ENCODE measurements at places on chromosomes 7 and 10.

- peak; percentile 92 for DNase-seq
Measured at GRCh38 chr7:37549076-37549931, 100.6 kb upstream of the ELMO1 start.

GRCh38 chr7:87152112-87152896 lies at the start of gene DMTF1:
DMTF1 (plus strand) TSS chr7:87152453; CDS start chr7:87164942, 12,489 bp downstream.
- DNase-seq = peak; percentile 96

DNA sequence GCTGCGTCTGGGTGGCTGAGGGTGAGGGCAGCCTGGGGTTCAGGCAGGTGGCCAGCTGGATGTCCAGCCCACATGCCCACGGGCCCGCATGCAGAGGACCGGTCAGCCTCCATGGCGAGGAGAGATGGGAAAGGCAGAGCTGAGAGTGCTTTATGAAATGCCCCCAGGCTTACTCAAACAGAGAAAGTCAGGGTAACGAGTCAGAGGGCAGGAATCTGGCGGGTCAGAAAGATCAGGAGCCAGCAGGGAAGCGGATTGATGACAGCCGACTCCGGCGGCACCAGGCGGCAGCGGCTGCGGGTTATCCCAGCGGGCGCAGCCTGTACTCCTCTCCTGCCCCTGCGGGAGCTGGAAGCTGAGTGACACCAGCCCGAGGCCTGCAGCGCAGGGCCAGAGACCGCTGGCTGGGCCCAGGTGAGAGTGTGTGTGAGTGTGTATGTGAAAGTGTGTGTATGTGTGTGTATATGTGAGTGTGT lies 13.4 kb downstream of the SLC13A4 start:
- DNase-seq = peak; percentile 98

GRCh38 chr10:126846469-126846868 lies 58.8 kb upstream of the DOCK1 start:
- no peak for DNase-seq

DNA sequence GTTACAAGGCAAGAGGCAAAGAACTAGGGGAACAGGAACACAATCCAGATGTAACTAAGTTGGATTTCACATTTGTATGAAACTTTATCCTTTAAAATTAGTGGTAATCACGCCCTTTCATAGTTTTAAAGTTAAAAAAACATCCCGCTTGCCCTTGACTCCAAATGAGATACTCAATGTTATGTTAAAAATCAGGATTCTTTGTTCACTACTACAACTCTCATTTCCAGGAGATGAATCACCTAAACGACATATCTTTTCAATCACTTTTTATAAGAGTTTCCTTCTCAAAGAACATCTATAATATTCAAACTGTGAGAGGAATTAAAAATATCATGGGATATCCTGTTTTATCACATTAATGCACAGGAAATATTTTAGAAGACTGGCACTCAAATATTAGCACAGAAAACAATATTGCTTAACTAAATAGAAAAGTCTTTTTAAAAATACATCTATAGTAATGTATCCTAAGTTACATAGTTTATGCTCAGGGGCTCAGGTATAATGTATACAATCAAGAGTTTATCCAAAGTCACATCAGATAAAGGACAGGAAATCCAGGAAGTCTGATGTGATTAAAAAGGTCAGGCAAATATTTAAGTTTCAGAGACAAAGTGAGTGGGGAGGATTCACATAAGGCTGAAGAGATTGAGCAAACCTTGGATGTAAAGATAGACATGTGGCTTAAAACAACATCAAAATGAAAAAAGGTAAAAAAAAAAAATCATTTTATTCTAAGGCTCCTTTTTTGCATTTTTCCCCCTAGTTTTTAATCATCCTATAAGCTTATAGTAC lies 41.9 kb downstream of the CADPS2 start:
- peak; percentile 50 for DNase-seq

GRCh38 chr10:48655411-48656240 lies 29.0 kb upstream of the WDFY4 start:
- DNase-seq = peak; percentile 88

DNA sequence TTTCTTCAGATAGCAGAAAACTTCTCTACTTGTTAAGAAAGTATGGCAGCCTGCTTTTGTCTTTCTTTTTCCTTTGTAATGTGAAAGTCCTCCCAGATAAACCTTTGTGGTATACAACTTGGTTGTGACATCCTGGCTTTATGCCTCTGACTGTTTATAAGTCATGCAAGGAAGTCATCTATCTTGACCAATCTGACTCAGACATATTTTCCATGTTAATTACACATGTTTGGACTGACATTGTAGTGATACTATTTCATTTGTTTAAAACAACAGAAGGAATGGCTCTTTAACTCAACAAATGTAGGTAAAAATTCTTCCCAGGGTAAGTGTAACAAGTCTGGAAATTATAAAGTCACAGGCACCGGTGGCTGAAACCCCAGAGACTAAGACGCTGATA lies 341.6 kb upstream of the MEOX2 start:
- peak; percentile 29 for DNase-seq

DNA sequence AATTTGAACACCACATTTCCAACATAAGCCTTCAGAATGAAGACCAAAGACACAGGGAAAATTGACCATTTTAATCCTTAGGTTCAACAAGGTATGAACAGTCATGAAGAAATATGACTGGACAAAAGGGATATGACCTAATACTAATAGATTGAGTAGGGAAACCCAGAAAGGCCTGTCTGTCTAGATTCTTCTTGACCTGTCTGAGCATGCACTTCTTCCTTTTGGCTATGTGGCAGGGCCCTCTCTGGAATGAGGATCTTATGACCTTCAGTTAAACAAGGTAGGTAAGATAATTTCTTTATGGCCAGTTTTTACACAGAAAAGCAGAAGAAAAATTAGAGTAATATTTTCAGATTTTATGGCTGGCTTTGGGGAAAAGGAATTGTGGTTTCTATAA lies 3.0 kb upstream of the PHYHIPL start:
- peak; percentile 95 for DNase-seq

- DNase-seq = no peak
Measured at GRCh38 chr7:75967487-75967997, 26.9 kb downstream of the TMEM120A start.

DNA sequence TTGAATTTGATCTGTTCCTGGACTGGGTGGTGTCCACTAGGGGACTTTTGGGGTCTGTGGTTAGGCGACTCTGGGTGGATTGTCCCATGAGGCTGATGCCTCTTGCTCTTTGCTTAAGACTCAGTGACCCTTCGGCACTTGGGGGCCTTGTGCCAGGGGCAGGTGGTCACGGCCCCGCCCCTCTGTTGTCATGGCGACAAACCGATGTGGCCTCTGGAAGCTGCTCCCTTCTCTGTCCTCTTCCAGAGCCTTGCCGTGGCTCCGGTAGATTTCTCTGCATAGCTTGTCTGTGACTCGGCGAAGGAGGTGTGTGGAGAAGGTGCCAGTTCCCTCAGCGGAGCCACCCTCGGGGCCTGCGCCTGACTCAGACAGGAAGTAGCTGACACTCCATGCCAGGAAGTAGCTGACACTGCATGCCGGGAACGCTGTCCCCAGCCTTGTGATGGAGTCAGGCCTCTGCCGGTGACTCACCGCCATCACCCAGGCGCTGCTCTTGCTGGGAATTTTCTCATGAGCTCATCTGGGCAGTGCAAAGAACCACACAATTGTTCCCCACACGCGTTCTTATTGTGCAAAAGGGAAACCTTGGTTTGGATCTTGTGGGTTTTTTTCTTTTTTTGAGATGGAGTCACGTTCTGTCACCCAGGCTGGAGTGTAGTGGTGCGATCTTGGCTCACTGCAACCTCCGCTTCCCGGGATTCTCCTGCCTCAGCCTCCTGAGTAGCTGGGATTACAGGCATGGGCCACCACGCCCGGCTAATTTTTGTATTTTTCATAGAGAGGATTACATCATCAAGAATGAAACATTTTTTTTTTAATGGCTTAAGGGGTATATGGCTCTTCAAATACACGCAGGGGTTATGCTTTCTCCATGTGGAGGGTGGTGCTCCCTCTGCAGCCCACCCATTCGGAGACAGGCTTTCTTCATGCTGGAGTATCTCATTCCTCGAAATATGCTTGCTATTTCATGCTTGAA lies 72.6 kb downstream of the PFKFB3 start:
- DNase-seq = peak; percentile 100

- DNase-seq = no peak
Measured at GRCh38 chr10:129057856-129058663, 409.0 kb upstream of the MGMT start.

- no peak for DNase-seq
Measured at GRCh38 chr7:37534893-37535610, 86.4 kb upstream of the ELMO1 start.

- no peak for DNase-seq
Measured at GRCh38 chr7:157502701-157503111, 165.9 kb downstream of the DNAJB6 start.

GRCh38 chr7:94174956-94175355 lies 170.8 kb upstream of the BET1 start:
- DNase-seq = no peak
